CD4-positive, alpha-beta T cell treated with Interleukin-4 for 4 hours (primary cell): ENCODE measurements at places on chromosomes 7 and 10.

DNA sequence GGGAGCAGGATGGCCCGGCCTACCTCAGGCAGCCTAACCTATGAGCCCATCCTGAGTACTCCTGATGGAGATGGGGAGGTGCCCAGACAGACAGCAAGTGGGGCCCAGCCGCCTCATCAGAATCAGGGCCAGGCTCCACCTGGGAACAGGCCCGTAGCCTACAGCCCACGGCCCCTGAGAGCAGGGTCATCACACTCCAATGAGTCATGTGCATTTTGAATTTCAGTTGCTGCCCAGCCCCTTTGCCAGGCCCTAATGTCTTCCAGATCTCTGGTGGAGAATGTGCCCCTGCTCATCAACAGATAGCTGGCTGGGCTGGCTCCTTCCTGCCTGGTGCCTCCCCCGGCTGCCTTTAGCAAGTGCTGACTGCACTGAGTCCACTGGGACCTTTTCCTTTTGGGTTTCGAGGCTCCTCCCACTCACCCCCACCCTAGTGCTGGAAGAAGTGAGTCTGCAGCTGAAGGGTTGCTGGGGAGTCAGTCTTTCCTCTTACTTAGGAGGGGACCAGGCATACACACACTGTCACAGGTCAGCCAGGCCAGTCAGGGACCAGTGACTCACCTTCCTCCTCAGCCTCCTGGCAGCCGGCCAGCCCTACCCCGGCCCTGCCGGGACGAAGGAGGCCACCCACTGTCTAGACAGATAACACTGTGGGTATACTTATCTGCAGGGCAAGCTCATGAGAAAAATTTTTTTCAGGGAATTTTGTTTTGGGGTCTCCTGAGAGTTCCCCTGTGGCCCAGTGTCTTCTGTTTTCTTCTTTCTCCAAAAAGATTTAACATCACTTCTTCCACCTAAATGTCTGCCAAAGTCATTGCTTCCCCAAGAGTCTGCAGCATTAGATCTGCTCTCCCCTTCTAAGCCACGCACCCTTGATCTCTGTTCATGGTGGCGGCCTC, 9.1 kb upstream of the ASIC3 start:
- peak; percentile 59 for DNase-seq

DNA sequence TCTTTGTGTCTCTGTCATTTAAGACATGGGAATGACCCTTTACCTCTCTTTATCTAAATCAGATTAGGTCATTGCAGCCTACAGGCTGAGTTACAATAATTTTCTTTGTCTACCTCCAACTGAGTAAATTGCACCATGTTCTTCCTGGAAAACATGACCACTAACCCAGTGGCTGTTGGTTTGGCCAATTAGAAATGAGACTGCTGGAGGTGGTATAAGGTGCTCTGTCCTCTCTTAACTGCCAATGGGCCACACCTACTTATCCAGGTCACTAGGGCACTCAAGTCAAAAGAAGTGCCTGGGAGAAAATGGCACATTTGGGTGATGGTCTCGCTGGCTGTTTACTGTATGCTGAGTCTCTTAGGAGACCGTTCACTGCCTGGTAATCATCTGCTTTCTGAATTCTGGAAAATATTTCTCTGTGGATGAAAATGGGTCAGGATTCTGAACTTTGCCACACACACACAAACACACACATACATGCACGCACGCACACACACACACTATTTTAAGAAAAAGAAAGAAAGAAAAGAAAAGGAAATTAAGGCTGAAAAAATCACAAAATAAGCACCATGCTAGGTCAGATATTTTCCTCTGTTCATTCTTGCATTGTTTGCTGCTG, 16.4 kb downstream of the STAMBPL1 start:
- no peak for DNase-seq

DNA sequence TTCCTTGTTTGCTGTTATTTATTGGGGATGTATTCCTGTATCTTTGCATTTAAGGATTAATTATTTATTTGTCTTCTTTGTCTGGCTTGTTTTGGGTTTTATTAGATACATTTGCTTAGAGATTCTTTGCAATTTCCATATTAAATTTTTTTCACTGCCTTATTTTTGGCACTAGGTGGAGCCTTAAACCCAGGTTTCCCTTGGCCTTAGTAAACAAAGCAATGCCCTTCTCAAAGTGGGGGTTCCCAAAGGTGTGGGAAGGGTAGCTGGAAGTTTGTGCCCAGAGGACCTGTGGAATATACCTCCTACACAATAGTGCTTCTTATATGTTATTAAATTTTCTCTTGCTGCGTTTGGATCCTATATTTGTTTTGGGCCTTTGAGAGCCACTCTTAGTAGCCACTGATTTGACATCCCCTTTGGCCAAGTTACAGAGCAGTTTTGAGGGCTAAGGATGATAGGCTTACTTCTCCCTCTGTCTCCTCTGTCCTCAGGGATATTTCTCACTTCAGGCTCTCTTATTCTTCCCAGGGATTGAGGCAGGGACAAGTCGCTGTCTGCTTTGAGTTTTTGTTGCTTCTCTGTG, 162.3 kb downstream of the ITGB1 start:
- peak; percentile 48 for DNase-seq

DNA sequence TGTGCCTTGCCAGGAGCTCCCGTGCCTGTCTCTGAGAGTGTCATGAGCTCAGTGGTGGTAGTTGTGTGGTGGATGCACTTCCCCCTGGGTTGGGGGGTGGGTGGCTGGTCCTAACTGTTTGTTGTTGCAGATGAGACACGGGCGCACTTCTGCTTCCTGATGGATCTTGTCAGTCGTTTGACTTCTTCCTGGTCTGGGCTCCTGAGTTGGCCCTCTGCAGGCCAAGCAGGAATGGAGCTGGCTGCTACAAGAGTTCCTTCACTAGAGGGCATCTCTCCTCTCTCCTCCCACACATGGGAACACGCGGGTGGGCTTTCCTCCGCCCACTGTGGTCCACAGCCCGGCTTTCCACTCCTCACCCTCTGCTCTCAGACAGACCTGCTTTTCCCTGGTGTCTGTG, 82.0 kb downstream of the BMS1 start:
- DNase-seq = no peak

DNA sequence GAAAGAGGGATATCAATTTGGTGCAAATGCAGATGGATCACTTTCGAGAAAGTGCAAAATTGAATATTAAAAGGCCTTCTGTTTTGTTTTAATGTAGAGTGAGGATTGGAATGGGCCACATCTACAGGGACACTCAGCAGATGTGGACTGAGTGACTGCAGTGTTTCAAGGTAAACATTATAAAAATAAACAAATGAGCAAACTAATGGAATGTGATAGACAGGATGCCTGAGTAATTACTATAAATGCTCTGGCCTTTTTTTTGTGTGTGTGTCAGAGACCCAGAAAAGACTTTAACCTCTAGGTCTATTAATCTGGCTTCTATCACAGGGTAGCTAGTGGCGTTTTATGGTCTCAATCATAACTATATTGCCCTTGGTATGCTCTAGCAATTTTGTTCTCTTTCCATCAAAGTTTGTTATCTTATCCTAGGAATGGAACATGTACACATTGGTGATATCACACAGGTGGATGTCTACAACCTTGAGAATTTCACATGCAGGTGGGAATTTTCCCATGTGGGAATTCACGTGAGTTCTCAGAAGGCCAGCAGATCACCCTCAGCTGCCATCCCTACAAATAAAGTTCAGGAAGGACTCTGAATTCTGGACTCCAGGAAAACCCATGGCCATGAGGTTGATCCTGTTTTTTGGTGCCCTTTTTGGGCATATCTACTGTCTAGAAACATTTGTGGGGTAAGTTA, at the start of gene CPA2:
Gene CPA2 (plus strand): TSS at position 606 of the 703 bp plus-strand sequence. CDS start 19 bp downstream, at position 625.
- DNase-seq = no peak

DNA sequence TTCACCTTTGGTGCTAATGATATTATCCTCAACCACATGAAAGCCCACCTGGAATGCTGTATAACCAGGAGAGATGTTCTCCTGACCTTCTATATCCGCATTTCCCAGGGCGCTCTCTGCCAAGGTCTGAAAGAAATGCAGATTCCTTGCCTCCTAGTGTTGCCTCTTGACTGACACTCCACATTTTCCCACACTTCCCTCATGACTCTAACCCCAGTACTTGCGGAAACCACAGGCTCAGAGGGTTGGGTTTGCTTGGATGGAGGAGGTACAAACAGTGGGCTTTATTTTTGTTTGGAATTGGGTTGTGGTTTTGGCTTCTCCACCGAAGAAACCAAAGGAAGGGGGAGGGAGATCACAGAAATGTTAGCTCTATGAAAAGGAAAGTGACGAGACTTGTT, 222.9 kb upstream of the CELF2 start:
- DNase-seq = no peak

DNA sequence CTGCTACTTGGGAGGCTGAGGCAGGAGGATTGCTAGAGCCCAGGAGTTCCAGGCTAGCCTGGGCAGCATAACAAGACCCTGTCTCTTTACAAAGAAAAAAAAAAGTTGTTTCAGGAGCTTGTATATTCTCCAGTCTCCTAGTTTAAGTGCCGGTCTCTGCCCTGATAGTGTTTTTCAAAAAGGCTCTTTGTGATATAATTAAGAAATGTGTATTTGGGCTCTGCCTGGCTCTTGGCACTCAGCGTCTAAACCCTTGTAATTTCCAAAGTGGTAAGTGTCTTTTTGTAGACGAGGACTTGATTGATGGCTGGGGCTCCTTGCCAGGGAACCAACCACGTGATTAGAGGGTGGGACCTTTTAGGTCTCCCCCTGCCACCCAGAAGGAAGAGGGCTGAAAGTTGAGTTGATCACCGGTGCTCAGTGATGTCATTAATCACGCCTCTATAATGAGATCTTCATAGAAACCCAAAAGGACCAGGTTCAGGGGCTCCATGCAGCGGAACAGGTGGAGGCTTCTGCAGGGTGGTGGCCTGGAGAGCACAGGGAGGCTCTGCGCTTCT, 4.4 kb downstream of the EIF3B start:
- DNase-seq = no peak
